ENCODE measurements at places on chromosomes 4 and X. TPM values are rescaled to one million over a fixed set of nuclear protein-coding genes. Genes with fewer than 3 reads are reported as not detected.

The NOP14 gene
- total RNA-seq, result 26.3 TPM

The STBD1 gene
- total RNA-seq, result 9.6 TPM

The IQSEC2 gene
- 44.7 TPM for total RNA-seq

The NEXMIF gene
- 0.01 TPM for total RNA-seq

The USP53 gene
- total RNA-seq, result 8.5 TPM

The FANCB gene
- 3.5 TPM for total RNA-seq

The LANCL3 gene
- total RNA-seq, result not detected

The FAAH2 gene
- total RNA-seq, result 0.13 TPM

The TMEM154 gene
- 0.17 TPM for total RNA-seq

The FAM149A gene
- 1.7 TPM for total RNA-seq

The LRCH2 gene
- total RNA-seq, result not detected

The FATE1 gene
- total RNA-seq, result not detected

The CXCL1 gene
- 9.1 TPM for total RNA-seq

The DDX60 gene
- 2.0 TPM for total RNA-seq

The GPR143 gene
- total RNA-seq, result 0.12 TPM

The TLR3 gene
- 0.44 TPM for total RNA-seq

The IL13RA1 gene
- total RNA-seq, result 49.6 TPM

The F8A1 gene
- 96.8 TPM for total RNA-seq

The TEC gene
- 2.2 TPM for total RNA-seq

The DHX15 gene
- 118 TPM for total RNA-seq

The TCP11X1 gene
- total RNA-seq, result not detected

The CSAG3 gene
- total RNA-seq, result not detected

The SH2D1A gene
- not detected for total RNA-seq

The SLC9B1 gene
- total RNA-seq, result 0.09 TPM

The LYAR gene
- total RNA-seq, result 27.4 TPM

The TENM3 gene
- total RNA-seq, result 1.5 TPM

The HDAC6 gene
- 28.6 TPM for total RNA-seq

The FTHL17 gene
- not detected for total RNA-seq

The ARR3 gene
- not detected for total RNA-seq

The TRPC5OS gene
- not detected for total RNA-seq

The FAM3A gene
- 47.5 TPM for total RNA-seq

The KLF8 gene
- not detected for total RNA-seq

The AMBN gene
- not detected for total RNA-seq

The CENPE gene
- 7.5 TPM for total RNA-seq

The SLC6A14 gene
- total RNA-seq, result not detected
